Testis (tissue), 5 donors: ENCODE measurements at places on chromosomes 6 and 20. TPM values are rescaled to one million over a fixed set of nuclear protein-coding genes. Genes with fewer than 3 reads are reported as not detected.

DNA sequence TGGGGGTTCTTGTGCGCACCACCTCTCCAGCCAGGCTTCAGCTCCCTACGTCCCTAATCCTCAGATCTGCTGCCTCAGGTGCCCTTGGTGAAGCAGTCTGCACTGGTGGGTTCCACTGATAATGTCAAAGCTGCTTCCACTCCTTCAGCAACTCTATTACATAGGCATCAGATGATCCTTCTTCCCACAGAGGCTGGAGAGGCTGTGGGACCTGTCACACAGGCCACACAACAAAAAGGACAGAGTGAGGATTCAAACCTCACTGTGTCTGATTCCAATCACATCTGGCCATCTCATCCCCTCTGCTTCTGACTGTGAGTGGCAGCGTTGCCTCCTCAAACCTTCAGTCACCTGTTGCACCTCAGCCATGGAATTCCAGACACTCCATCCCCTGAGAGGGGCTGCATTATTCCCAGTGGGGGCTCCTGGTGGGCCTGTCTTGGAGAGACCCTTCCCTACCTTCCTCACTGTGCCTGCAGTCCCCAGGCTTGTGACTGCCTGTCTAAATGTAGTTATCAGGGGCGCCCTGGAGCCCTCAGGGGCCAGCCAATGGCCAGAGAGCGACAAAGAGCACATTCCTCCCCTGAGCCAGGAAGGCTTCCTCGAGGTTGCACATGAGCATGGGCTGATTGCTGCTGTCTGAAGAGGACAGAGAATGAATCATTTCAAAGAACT, 211.4 kb upstream of the ECI2 start:
- no peak for DNase-seq

DNA sequence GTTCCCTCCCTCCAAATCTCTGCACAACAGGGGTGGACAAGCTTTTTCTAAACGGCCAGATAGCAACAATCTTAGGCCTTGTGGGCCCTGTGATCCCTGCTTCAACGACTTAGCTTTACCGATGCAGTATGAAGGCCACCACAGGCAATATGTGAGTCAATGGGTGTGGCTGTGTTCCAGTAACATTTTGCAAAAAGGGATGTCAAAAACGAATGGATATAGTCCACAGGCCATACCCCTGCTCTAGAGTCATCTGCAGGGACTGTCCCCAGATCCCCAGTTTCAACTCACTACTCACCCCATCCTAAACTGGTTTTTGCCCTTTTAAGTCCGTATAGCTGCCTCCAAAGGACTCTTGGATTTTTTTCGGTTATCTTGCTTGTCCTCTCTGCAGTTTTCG, 34.4 kb downstream of the ECT2L start:
- DNase-seq, result no peak

- DNase-seq, result no peak
These were observed 32.6 kb downstream of the BMP6 start for GRCh38 chr6:7758456-7758855.

The OOEP gene
- polyA plus RNA-seq, result 24.8 TPM

- DNase-seq, result peak; percentile 76
These were observed 2.7 kb upstream of the PAX1 start for GRCh38 chr20:21702553-21703470.

- no peak for DNase-seq
These were observed 16.7 kb downstream of the LCA5 start for GRCh38 chr6:79520534-79520933.
